ENCODE measurements at places on chromosomes 11 and 22.

DNA sequence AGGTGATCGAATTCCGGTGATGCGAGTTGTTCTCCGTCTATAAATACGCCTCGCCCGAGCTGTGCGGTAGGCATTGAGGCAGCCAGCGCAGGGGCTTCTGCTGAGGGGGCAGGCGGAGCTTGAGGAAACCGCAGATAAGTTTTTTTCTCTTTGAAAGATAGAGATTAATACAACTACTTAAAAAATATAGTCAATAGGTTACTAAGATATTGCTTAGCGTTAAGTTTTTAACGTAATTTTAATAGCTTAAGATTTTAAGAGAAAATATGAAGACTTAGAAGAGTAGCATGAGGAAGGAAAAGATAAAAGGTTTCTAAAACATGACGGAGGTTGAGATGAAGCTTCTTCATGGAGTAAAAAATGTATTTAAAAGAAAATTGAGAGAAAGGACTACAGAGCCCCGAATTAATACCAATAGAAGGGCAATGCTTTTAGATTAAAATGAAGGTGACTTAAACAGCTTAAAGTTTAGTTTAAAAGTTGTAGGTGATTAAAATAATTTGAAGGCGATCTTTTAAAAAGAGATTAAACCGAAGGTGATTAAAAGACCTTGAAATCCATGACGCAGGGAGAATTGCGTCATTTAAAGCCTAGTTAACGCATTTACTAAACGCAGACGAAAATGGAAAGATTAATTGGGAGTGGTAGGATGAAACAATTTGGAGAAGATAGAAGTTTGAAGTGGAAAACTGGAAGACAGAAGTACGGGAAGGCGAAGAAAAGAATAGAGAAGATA, at the start of gene MALAT1:
Gene MALAT1, plus strand, starts transcription at position 69 of the 736 bp plus-strand sequence.
- DNase-seq: peak; percentile 90

DNA sequence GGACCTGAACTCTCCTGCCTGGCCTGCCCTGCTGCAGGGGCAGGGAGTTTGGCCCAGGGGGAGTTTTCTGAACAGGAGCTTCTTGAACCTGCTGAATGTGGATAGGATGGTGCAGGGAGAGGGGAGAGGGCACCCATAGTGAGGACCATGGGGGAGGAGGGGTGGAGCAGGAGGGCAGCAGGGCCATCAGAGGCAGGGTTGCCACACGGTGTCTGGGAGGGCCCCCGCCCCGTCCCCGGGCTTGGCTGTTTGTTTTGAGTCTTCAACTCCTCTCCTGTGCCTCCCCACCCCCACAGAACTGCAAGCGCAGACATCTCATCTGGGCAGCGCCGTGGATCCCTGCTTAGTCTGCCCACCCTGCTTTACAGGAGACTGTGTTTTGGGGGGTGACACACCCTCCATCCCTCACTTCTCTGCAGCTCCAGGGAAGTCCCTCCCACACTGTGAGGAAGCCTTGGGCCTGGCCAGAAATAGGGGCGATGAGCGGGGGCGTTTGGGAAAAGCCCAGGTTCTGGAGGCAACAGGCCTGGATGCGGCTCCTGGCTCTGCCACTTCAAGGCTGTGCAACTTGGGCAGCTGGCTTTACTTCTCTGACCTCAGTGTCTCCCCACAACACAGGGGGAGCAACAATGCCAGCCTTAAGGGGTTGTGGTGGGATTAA, 14.4 kb downstream of the NFAM1 start:
- no peak for DNase-seq

GRCh38 chr11:93740031-93740729, 1.1 kb downstream of the TAF1D start:
- no peak for DNase-seq

- DNase-seq: no peak
These were observed 9.8 kb upstream of the DDX10 start for GRCh38 chr11:108654994-108655631.

GRCh38 chr22:43263645-43264514, 76.9 kb upstream of the TTLL12 start:
- DNase-seq: no peak

GRCh38 chr11:43327987-43328386, 16.2 kb downstream of the API5 start:
- DNase-seq: peak; percentile 28

DNA sequence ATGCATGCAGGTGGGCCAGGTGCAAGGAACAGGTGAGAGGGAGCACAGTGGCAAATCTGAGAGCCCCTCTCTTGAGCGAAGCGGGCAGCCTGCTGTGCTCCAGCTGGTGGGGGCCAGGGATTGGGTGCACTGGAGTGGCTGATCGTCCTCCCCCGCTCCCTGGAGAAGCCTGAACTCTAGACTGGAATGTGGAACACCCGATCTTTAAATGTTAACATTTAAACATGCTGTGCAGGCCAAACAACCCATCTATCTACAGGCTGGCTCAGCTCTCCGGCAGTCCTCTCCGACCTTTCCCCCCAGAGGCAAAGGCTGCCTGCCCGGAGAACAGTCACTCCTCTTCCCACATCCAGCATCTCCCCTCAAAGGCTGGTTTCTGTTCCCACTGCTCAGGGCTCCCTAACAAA, 5.1 kb downstream of the MRGPRF start:
- no peak for DNase-seq

DNA sequence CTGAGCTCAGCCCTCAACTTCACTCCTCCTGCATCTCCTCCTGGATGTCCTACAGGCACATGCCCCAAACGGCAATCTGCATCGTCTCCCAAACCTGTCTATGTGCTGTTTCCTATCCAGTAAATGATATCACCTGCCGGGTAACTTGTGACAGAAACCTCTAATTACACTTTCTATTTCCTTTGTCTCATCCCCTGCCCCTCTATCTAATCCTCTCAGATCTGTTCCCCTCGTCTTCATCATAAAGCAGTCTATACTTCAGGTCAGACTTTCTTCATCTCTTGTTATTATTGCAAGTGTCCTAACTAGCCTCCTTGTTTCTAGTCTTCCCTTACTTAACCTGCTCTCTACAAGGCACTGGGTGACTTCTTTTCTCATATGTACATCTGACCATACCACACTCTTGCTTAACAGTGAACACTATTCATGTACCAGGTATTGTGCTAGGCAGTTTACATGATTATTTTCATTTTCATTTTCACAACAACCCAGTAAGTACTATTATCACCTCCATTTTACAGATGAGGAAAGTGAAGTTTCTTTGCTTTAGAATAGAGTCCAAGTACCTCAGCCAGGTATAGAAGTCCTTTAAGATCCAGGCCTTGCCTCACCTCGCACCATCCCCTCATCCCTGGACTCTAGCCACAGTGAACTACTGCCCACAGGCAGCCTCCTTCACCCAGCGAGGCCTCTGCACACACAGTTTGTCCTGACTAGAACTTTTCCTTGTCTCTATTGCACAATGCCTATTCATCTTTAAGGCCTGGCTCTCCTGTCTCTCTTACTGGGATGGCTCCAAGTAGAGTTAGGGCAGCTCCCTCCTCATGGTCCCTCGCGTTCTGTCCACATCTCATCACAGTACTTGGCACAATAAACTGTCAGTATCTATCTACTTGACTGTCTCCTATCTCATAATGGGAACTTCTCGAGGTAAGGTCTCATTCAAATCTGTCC, 22.1 kb upstream of the UCP3 start:
- no peak for DNase-seq

GRCh38 chr22:50146439-50147238, 23.9 kb upstream of the PANX2 start:
- DNase-seq: no peak

DNA sequence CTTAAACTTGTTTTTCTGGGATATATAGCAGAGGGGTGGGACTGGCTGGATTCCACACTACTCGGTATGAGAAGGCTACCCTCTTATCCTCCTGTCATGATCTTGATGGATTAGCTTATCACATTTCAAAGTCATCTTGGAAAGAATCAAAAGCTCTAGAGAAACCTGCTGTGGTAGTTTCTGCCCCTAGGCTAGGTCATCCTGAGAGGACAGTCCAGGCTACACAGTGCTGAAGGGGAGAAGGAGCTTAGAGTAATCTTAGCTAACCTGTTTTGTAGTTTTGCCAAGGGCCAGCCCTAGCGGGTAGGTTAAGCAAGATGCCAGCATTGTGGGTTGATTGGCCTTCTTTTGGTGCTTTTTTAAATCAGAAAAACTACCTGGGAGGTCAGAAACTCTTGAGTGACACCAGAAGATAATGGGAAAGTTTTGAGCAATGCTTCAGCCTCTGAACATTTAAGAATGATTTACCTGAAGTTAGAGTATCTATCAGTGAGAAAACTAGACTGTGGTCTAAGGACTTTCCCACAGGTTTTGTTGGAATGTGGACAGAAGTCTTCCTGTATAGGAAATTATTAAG, 21.3 kb downstream of the PIWIL4 start:
- DNase-seq: no peak

GRCh38 chr11:33941637-33942160, 49.8 kb upstream of the LMO2 start:
- peak; percentile 13 for DNase-seq

DNA sequence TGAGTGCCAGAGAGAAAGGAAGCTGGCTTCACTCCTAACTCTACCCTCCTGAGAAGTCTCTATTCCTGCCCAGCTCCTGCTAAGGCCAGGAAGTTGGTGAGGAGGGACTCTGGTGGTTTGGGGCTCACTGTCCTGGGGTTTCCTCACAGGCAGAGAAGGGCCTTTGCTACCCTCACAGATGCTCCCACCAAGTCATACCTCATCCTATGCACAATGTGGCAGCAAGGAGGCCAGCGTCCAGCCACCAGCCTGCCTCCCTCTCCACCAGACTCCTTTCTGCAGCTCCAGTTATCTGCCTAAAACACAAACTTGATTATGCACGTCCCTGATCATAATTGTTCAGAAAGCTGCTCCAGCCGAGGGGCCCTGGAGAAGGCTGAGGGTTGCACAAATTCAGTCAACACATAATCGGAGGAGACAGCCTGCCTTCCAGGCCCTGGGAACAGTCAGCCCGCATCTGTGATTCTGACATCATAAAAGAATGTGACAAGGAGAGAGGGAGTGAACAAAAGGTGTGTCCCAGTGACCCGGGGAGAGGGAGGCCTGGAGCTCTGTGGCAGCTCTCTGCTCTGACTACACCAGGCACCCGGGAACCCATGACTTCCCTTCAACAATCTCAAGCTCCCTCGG, 28.8 kb downstream of the DKK3 start:
- no peak for DNase-seq

DNA sequence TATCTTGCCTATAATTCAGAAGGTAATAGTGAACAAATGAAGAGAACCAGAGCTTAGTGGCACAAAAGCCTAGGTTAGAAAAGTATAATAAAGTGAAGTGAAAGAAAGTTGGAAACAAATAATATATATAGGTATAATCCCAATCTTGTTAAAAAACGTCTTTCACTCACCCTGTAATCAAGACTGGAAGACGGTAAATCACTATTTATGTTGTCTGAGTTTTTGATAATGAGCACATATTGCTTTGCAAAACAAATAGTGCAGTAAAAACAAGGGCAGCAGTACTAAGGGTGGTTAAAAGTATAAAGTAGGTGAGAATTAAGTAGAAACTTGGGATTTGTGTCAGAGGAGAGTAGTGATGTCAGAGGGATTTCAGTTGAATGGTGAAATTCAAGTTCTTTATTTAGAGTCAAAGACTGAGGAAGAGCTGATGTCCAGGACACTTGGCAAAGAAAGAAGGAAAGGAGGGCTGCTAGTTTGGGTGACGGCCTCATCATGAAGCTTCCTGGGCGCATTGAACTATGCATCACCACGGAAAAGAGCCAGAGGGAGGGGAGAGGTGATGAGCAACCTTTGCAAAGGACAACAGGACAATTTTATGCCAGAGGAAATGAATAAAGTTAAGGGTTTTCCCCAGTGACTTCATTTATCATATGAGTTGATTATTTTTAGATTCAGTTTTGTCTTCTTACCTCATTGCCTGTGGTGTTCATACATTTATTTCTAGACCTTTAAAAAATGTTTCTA, 11.4 kb downstream of the NCAM1 start:
- no peak for DNase-seq

DNA sequence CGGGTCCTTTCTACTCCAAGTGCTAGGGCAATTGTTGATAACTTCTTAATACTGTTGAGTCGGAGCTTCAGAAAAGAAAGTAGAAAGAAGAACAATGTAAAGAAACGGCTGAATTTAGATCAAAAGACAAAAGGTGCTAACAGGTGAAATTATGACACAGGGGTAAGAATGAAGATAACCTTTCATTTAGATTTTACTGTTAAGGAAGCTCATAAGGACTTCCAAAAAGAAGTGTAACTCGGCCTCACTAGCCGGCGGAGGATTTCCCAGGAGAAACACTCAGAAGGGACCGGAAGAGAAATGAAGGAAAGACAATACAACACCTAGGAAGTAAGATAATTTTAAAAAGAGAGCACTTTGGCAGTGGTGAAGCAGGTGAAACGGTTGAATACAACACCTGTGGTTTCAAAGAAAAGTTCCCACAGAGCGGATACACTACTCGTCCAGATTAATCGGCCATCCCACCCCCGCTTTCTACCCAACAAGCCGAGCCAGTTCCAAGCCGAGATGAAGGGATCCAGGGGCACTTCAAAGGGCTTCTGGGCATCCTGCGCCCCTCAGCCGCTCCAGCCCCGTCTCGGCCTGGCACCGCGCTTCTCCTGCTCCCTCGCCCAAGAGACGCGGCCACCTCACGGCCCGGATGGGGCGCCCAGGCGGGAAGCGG, 737 bp downstream of the PPP2R1B start:
- DNase-seq: no peak

DNA sequence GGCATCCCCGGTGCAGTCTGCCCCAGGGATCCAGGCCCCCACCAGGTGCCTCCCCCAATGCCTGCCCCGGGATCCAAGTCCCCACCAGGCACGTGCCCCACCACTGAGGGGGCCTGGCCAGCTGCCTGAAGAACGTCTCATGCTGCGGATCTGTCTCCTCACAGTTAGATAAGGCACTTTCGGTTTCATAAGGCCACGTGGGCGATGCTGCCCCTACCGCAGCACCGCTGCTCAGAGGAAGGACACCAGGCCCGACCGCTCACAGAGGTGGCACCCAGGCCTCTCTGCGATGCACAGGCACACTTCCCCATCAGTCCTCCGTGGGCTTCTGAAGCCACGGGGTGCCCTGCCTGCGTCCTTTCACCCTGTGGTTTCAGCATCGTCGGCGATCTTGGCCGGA, 68.1 kb upstream of the BID start:
- no peak for DNase-seq

GRCh38 chr11:61752117-61752924, at the start of gene MYRF:
Gene MYRF (plus strand): TSS chr11:61752636. CDS start chr11:61752745, 109 bp downstream.
- no peak for DNase-seq

GRCh38 chr22:50049299-50050195, 8.6 kb downstream of the TTLL8 start:
- no peak for DNase-seq

GRCh38 chr22:24595863-24596262, 3.0 kb upstream of the LRRC75B start:
- no peak for DNase-seq

- no peak for DNase-seq
These were observed 151.5 kb downstream of the CCDC34 start for GRCh38 chr11:27211370-27212127.

GRCh38 chr11:84580428-84580827, 1046.7 kb downstream of the DLG2 start:
- DNase-seq: no peak

All from T1000 (cell line).